Stimulated activated CD8-positive, alpha-beta memory T cell treated with anti-CD3 and anti-CD28 coated beads, Interleukin-4, amount 100 ng/mL, for 1 hour (primary cell): ENCODE measurements at places on chromosomes 12 and 14.

DNA sequence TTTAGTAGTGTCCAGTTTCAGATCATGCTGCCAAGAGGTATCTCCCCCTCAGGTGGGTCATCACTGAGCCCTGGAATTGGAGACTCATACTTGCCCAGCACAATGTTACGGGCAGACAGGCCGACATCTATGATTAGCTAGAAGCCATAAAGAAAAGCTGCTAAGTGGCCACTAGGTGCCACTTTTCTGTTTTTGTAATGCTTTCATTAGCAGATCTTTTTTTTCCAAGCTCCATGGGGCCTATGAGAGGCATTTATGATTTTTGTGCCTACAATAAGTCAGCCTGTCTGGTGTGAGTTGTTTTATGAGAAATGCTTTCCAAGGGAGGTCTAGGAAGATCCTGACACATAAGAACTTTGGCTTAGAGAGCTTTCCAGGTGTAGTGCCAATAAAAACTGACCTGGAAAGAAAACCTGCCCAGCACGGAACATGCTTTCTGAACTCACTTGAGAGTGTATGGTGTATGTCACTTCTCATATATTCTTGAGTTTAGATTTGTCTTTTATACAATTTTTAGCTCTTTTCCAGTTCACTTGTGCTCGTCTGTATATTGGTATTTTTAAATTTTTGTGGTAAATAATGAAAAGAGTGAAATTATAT, 21.8 kb upstream of the SMCO2 start:
- DNase-seq: no peak

DNA sequence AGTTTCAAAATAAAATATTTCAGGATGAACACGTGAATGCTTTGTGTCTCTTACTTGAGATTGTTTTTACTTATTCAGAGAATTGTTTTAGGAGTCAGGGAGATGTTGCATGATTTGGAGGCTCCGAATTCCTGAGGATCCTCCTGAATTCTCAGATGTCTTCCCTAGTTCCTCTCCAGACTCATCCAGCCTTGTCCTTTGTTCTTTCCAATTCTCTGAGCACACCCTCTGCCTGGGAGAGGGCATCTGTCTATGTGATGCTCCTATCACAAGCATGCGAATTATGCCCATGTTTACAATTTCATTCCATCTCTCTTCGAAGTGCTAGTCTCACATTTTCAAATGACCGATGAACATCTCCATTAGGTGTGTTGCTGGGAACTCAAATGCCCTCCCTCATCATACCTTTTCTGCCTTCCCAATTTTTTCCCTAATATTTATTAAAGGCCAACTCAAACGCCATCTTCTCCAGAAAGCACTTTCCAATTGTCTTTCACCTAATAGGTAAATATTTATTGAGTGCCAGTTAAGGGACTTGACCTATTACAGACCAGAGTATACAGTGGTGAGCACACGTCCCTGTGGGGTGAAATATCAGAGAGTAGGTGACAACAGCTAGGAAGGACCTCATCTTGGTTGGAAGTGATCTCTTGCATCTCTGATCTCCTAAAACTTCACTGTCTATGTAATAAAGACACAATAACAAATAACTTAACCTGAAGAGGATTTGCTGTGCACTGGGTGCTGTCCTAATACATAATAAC, 64.4 kb downstream of the ARF6 start:
- DNase-seq: no peak

GRCh38 chr12:58673021-58673420, 247.3 kb downstream of the LRIG3 start:
- DNase-seq: no peak

- no peak for DNase-seq
Observed at GRCh38 chr12:77625441-77625840, 205.3 kb upstream of the NAV3 start.

DNA sequence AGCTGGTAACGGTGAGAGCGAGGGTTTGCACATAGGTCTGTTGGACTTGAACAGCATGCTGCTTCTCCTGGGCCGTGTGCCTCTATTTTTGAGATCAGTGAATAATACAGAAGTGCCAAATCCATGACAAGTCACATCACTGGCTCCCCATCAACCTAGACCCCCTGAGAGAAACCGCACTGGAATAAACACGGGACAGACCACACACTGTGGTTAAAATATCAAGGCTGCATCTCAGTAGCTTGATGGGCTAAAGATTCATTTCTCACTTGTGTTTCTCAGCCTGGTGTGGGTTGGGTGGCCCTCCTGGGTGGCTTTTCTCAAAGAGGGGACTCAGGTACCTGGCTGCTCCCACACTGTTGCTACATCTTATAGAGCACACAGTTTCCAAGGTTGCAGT, 191.0 kb downstream of the DICER1 start:
- no peak for DNase-seq

DNA sequence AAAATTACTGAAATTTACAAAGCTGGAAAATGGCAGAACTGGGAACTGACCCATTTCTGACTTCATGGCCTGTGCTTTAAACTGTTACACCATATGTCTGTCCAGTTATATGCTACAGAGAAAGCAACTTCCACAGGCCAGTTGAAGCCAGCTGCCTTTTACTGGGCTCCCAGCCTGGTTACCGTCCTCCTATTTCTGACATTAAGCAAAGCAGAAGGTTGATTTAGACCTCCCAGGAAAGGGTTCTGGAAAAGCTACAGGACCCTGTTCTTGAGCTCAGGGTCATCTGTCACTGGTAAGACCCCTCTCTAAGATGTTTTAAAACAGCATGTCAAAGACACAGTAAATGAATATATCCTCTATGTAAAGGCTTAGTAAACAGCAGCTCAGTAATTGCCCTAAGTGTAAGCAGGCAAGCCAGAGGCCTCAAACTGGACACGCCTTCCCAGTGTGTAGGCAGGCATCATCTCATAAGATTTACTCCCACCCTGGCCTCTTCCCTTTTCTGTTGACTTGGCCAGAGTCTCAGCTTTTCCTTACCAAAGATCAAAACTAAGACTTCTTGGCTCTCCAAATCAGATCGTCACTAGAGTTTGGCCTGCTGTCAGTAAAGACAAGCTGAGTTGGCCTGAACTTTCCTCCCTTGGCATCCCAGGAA, 55.4 kb upstream of the RNU6-8 start:
- no peak for DNase-seq

DNA sequence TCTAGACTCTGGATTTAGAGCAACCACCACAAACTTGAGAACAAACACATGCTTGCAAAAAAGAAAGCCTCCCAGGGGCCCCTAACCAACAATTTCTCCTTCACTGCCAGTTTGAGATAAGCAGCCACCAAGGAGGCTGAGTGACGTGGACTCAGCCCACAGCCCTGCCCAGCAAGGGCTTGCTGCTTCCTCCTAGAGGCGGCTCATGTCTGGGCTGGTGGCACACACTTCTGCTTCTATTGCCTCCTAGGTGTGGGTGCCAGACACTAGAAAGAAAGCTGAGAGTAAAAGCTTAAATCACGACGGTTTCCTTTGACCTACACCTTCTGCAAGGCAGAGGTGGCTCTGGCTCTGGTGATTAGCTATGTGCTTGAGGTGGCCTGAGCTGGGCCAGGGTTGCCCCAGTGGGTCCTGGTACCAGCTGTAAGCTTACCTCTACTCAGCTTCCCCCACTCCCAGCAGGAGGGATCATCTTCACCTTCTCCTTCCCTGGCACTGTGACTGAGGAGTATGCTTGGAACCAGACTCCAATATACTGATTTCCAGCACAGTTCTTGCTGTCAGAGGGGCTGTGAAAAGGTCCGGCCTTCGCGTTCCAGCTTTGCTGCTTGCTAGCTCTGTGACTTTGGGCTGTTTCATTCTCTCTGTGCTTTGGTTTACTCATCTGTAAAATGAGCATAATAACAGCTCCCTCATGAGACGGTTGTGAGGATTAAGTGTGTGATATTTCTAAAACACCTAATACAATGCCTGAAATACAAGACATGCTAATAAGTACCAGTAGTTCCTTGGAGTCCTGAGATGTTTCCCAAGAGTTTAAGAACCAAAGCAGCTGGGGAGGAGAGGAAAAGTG, 89.7 kb upstream of the PARP11 start:
- DNase-seq: peak; percentile 52

DNA sequence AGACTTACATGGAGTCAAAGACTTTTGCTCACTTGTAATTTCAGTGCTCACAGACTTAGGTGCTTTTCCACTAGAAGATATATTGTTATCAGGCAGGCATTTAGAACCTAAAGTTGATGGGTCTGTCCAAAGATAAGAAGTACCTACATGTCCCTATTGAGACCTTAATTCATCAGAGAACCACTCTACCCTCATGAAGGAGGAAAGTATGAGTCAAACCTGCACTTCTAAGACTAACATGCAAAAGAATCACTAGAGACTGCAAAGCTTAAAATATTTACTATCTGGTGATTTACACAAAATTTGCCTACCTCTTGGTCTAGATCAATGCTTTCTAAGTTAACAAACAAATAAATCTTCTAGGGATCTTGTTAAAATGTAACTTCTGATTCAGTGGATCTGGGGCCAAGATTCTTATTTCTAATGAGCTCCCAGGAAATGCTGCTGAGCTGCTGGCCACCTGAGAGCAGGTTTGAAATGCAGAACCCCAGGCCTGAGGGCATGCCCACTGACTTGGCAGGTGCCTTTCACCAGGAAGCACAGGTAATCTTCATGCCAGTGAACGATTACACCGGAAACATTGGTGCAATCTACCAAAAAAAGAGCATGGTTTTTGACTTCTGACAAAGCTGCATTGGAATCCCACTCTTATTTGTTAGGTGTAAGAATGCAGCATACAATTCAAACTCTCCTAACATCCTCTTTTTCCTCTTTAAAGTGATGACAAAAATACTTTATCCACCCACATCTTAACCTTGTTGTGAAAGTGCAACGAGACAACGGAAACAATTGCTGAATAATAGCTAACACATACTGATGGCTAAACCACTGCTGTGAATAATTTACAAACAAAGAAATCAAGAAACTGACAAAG, 214.2 kb downstream of the ADAMTS20 start:
- DNase-seq: no peak

- DNase-seq: no peak
Observed at GRCh38 chr12:52311285-52311648, 9.9 kb downstream of the KRT83 start.

GRCh38 chr14:93977790-93978581, 1.6 kb upstream of the ASB2 start:
- DNase-seq: peak; percentile 39

GRCh38 chr12:131312793-131313545, 359.3 kb downstream of the ADGRD1 start:
- DNase-seq: no peak

DNA sequence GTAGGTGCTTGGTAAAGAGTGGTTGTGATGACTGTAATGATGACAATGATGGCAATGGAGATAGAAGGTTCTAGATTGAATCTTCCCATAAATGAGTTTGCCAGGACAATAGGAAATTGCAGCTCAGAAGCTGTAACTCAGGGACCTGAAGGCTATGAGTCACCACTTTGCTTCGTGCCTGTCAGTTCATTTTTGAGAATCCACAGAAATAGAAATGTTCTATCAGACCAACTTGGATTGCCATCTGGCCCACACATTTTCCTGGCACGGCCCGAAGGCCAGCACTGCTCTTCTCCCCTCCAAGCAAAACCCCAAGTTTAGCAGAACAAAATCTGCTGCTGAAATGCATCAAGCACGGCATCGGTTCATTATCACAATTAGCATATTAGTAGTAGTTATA, 1127.0 kb downstream of the BCL11B start:
- no peak for DNase-seq

- DNase-seq: no peak
Observed at GRCh38 chr14:104113631-104114420, 24.6 kb upstream of the KIF26A start.

DNA sequence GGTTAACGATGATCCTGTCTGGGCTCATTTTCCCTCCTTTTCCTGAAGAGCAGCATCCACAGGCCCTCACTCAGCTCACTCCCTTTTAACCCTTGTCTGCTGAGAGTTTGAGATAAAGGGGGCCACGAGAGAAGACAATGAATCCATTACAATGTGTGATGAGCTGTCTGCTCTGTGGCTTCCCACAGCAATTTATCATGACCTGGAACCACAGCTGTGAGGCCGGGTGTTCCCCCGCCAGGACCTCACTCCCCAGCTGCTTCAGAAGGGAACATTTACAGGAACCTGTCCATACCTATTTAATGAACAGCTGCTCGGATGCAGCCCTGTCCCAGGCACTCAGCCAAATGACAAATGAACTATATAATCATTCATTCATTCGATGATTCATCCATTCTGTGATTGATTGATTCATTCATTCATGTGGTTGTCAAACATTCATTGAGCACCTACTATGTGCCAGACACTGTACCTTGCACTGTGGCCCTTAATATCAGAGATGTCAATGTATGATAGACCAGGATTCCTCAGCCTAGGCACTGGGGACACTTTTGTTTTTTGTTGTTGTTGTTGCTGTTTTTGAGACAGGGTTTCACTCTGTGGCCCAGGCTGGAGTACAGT, 18.5 kb upstream of the P2RX7 start:
- DNase-seq: no peak

GRCh38 chr14:22089940-22090339, 416.3 kb upstream of the OR4E1 start:
- DNase-seq: no peak

- DNase-seq: no peak
Observed at GRCh38 chr12:114093520-114093919, 127.4 kb upstream of the RBM19 start.

GRCh38 chr12:28015165-28015564, 42.6 kb upstream of the PTHLH start:
- DNase-seq: no peak

GRCh38 chr12:16030744-16031143, 119.6 kb downstream of the DERA start:
- DNase-seq: no peak

- no peak for DNase-seq
Observed at GRCh38 chr14:23654231-23654630, 18.1 kb downstream of the DHRS2 start.

GRCh38 chr14:82075566-82075965, 541.9 kb upstream of the SEL1L start:
- no peak for DNase-seq

- DNase-seq: no peak
Observed at GRCh38 chr14:103629503-103630121, 601 bp downstream of the KLC1 start.

DNA sequence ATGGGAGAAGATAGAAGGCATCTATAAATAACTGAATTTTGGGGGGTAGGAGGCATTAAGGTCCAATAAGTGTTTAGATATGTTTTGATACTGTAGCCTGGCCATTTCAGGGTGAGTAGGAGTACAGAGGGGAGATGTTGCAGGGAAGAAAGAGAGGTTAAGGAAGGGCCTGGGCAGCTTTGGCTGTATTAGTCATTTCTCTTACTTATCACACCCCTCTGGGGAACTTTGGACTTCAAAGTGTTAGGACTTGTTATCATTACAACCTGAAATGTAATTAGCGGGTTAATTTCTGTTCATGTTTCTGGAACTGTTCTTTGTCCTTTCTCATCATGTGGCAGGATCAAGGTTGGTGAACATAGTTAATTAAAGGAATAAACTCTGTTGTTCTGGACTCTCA, 40.3 kb downstream of the SUSD6 start:
- no peak for DNase-seq

GRCh38 chr14:42911642-42912041, 1305.0 kb downstream of the LRFN5 start:
- no peak for DNase-seq

GRCh38 chr14:92009604-92010003, 30.3 kb downstream of the TRIP11 start:
- DNase-seq: no peak
